ENCODE measurements at places on chromosomes 12 and 14.

GRCh38 chr12:122893208-122894153, 2.4 kb downstream of the VPS37B start:
- DNase-seq: peak; percentile 74

- no peak for DNase-seq
These were observed 87.1 kb downstream of the VEZT start for GRCh38 chr12:95304673-95305198.

DNA sequence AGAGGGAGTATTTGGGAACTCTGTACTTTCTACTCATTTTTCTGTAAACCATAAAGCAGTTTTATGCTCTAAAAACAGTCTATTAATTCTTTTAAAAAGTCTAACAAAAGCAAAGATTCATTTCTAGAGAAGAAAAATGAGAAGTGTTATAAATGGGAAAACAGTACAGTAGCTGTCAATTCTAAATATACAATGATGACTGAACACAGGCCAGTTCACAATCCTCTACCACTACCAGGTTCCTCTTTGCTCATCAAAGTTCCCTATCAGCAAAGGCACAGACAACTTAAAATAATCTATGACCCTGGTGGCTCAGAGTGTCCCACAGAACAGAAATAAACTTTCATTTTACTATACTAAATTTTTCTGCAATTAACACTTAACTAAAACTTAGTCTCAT, 12.5 kb downstream of the NAA25 start:
- no peak for DNase-seq

GRCh38 chr12:114605918-114606317, 78.1 kb downstream of the TBX3 start:
- DNase-seq: no peak

GRCh38 chr14:37093364-37093763, 79.0 kb downstream of the SLC25A21 start:
- DNase-seq: no peak

All from colonic mucosa (tissue), 4 donors.